ENCODE measurements at places on chromosomes 7 and 10.

GRCh38 chr10:78259391-78259790 lies 225.7 kb downstream of the RPS24 start:
- no peak overlapping the region for H3K4me3 ChIP-seq
- DNase-seq: no peak

GRCh38 chr10:43857206-43857930 lies 208.7 kb upstream of the ZNF32 start:
- H3K4me1 ChIP-seq: no peaks in the 10 kb centered on the region
- no peaks in the 10 kb centered on the region for H3K36me3 ChIP-seq
- no peak for DNase-seq
- H3K4me3 ChIP-seq: no peak overlapping the region
- H3K27me3 ChIP-seq: no peaks in the 10 kb centered on the region

DNA sequence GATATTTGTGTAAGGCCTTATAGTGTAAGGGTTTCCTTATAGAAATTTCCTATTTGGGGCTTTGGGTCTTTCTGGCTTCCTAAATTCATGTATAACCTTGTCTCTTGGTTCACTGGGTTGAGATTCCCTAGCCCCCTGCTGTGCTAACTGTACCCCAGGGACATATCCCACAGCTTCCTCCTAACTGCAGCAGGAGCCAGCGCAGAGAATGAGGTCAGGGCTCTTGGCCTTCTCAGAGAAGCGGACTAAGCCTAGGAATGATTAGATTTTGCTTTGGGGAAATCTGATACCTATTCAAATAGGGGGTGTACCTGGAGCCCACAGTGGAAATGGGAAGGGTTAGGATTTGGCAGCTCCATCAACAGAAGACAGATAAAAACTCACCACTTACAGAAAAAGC lies 138.1 kb upstream of the EFCAB10 start:
- no peak overlapping the region for H3K27ac ChIP-seq
- H3K4me1 ChIP-seq: no peaks in the 10 kb centered on the region
- no peaks in the 10 kb centered on the region for H3K27me3 ChIP-seq
- no peaks in the 10 kb centered on the region for H3K36me3 ChIP-seq
- DNase-seq: no peak

- H3K4me3 ChIP-seq: no peak overlapping the region
- no peak for DNase-seq
- peaks cover 25% of the 10 kb centered on the region for H3K27me3 ChIP-seq
- H3K36me3 ChIP-seq: no peaks in the 10 kb centered on the region
- H3K4me1 ChIP-seq: no peaks in the 10 kb centered on the region
- no peak overlapping the region for H3K27ac ChIP-seq
These were observed 19.4 kb downstream of the KAZALD1 start for GRCh38 chr10:101080933-101081931.

DNA sequence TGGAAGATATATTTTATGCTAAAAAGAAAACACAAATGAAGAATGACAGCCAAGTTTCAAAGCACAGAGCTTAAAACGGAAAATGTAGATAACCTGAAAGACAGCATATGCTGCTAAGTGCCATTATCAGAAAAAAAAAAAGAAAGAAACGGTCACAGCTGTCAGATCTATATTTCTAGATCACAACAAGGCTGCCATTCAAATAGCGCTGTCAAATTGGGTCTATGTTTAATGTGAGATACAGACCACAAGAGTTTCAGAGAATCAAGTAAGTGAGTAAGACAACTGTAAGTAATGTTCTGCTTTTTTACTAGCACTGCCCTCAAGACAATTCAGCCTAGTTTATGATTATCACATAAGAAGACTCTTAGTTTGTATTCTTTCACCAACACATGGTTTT lies 66.1 kb upstream of the RNF148 start:
- H3K4me3 ChIP-seq: no peak overlapping the region
- no peaks in the 10 kb centered on the region for H3K36me3 ChIP-seq
- H3K4me1 ChIP-seq: no peaks in the 10 kb centered on the region
- H3K27ac ChIP-seq: no peak overlapping the region
- no peaks in the 10 kb centered on the region for H3K27me3 ChIP-seq
- no peak for DNase-seq

DNA sequence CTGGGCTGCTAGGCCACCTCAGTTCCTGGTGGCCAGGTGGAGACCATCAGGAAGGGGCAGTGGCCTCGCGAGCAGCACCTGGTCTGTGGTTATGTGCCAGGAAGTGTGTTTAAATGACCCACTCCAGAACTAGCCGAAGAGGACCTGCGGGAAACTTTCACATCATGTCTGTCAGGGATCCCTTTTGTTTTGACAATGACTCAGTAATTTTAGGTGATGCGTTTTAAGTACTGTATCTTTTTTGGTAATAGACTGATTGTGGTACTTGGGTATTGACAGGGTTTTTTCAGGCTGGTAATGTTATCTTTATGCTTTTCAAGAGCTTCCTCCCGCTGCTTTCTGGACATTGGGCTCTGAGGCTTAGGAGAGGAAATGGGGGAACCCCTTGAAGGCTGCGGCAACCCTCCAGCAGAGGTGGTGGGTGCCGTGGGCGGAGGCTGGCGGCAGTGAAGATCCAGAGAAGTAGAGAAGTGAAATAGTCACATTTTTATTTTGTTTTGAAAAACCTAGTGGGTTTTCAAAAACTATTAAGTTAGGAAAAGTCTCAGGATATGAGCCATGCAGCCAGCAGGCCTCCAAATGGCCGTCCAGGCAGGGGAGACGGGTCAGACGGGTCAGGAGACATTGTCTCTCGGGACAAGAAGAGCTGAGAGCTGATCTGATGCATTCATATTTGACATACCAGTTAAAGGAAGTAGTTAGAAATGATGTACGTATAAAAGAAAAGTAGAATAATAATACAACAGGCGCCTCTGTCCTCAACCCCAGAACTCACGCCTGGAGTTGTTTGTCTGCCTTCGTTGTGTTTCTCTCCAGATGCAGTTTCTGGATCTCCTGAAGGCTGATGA lies 27.7 kb downstream of the PPP2R2D start:
- H3K27me3 ChIP-seq: no peaks in the 10 kb centered on the region
- peaks cover 24% of the 10 kb centered on the region for H3K4me1 ChIP-seq
- peak; percentile 48 for DNase-seq
- peak overlapping the region; percentile 21 for H3K27ac ChIP-seq
- no peak overlapping the region for H3K4me3 ChIP-seq

DNA sequence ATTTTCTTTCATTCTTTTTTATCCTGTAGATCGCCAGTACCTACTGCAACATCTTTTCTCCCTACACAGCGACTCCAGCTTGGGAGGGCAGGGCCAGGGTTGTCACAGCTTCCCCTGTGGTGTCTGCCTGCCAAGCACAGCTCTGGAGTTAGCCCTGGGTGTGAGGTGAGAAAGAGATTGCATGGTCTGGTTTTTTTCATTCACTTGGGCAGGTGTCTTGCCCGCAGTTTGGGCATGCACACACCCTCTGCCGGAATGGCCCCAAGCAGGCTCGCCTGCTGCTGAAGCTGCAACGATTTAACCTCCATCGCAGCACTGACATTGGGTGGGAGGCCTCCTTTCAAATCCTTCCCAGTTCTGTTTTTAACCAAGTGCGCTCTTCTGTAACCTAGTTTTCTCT lies 132.8 kb downstream of the WNT2 start:
- no peaks in the 10 kb centered on the region for H3K36me3 ChIP-seq
- H3K4me3 ChIP-seq: no peak overlapping the region
- no peak for DNase-seq
- H3K27ac ChIP-seq: no peak overlapping the region
- H3K27me3 ChIP-seq: no peaks in the 10 kb centered on the region

DNA sequence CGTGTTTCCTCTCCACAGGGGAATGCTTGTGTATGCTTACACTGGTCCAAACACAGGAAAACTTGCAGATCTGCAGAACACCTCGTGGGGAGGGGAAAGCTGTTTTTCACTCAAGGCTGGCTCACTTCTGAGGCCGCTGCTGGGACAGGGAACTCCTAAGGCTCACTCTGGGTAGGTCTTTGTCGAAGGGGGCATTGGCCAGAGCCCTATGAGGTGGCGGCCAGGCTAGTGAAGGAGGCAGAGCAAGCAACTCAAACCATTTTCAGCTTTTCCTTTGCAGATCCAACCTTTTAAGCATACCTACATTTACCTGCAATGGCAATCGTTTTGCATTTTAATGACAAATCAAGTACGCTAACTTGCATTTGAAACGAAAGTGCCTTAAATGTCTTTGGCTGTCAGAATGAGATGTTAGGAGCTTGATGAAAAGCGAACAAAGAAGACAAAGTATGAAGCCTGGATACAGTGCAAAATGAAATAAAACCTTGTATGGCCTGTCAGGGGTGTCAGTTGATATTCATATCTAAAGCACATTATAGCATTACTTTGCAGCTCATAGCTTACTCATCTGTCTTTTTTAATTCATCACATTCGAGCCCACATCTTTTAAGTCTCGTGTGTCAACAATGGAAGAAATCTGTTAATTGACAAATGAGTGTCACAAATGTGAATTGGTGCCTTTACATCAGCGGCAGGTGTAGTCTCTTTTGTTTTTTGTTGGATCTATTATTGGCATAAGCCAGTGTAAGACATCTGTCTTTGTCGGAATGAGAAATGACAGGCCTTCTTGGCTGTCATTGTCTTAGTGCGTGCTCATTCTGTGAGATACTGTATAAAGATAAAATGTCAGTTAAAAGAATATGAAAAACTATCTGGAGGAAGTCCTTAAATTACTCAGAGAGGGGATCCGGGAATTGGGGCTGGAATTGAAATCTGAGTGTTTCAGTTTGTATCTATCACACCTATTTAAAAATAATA lies 30.5 kb downstream of the LRMDA start:
- no peaks in the 10 kb centered on the region for H3K4me1 ChIP-seq
- no peak overlapping the region for H3K27ac ChIP-seq
- H3K4me3 ChIP-seq: no peak overlapping the region
- DNase-seq: no peak
- no peaks in the 10 kb centered on the region for H3K27me3 ChIP-seq
- no peaks in the 10 kb centered on the region for H3K36me3 ChIP-seq

DNA sequence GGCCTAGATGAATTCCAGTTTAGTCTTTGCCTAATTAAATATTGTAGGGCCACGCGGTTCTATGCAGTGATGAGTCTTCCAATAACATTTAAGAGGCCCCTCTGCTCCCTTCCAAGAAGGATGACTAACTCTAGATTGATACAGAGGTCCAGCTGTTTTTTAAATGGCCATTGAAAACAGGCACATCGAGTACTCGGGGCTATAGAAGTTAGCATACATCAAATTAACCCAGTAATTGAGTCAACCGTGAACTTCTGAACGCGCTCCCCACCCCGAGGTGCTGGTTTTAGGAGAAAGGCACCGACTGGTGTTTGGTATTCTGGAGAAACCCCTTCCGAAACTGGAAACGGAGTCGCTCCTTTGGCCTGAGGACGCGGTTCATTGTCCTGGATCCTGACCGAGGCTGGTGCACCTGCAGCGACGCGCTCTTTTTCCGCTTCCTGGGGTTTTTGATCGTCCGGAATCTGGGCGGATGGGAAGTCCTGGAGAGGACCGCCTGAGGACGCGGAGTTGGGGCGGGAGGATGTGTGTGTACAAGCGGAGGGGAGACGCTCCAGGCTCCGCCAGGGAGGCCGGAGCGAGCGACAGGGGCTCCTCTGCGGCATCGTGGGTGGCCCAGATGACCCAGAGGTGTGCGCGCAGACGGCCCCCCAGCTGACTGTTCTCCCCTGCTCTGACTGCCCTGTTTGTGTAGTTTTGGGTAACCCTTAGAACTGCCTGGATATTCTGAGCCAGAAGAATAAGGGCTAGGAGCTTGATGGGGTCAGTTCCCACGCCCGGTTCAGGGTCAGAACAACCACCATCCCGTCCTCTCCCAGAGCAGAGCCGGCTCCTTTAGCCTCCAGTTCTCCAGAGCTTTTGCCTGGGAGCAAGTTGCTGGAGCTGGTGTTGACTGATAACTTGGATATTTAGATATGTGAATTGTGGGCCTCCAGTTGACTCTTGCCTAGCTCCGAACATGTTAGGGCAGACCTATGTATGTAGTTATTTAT lies 711 bp downstream of the FAM221A start:
- no peaks in the 10 kb centered on the region for H3K27me3 ChIP-seq
- H3K36me3 ChIP-seq: no peaks in the 10 kb centered on the region
- peak overlapping the region; percentile 75 for H3K4me3 ChIP-seq

DNA sequence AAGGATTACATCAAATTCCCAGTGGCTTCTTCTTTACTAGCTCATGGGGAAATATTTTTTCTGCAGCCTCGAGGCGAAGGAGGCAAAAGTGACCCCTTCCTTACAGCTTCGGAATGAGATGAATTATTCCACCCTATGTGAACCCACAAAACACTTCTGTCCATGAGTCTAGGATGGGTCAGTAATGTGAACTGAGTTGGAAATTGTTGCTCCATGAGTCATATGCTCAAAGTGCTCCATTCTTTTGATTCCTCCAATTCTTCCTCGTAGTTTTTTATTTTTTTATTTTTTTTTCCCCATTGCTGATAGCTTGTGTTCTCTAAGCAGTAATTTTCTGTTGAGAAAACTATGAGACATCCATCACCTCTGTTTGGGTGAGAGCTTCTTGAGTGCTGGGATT lies 31.7 kb upstream of the FAM204A start:
- no peak overlapping the region for H3K27ac ChIP-seq
- no peak for DNase-seq
- peaks cover 4% of the 10 kb centered on the region for H3K27me3 ChIP-seq
- no peak overlapping the region for H3K4me3 ChIP-seq
